ENCODE measurements at places on chromosomes 1 and 21. TPM values are rescaled to one million over a fixed set of nuclear protein-coding genes. Genes with fewer than 3 reads are reported as not detected.
A peak's percentile ranks its signal among the peaks of the same experiment; 100 is the strongest.

GRCh38 chr1:91795591-91796389 lies 90.2 kb downstream of the TGFBR3 start:
- H3K36me3 ChIP-seq, result no peaks in the 10 kb centered on the region
- H3K4me3 ChIP-seq, result no peak overlapping the region
- DNase-seq, result no peak

DNA sequence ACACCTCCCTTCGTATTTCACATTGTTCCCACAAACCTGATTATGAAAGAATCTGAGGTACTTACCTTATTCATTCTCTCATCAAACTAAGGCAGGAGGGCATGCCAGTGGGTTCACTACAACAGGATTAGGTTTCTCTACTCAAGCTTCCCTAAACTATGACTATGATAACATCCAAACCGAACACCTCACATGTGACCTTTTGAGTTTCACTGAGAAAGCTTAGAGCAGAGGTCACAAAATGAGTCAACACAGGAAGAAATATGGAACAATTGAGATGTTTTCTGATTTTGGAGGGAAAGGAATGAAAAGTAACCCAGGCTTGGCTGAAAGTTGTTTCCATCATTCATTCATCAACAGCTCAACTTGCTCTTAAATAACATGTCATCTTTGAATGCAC lies 24.1 kb downstream of the UBR4 start:
- H3K4me1 ChIP-seq, result no peaks in the 10 kb centered on the region
- H3K4me3 ChIP-seq, result no peak overlapping the region
- H3K36me3 ChIP-seq, result no peaks in the 10 kb centered on the region
- no peaks in the 10 kb centered on the region for H3K27me3 ChIP-seq
- DNase-seq, result no peak
- no peak overlapping the region for H3K27ac ChIP-seq

Gene ZNF683
- total RNA-seq, result not detected

Gene SLC66A1
- 9.6 TPM for total RNA-seq

Gene ST6GALNAC3
- 3.8 TPM for total RNA-seq

Gene KRTAP13-2
- total RNA-seq, result not detected

Gene DNAJC16
- total RNA-seq, result 12.3 TPM

DNA sequence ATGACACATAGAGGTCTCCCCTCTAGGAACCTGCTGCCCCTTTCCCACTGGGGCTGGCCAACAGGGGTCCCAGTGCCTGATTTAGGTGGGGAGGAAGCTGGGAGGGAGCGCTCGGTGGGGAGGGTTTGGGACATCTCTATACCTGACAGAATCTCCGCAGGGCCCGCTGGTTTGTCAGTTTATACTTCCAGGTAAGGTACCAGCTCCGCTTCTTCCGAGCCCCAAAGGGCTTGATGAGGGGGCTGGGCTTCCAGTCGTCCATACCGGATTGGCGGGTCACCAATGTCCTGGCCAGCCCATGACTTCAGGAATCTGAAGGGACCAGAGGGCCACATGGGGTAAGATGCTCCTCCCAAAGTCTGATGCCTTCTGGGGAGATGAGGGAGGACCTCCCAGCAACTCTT lies 672 bp downstream of the POMGNT1 start:
- peaks cover 5% of the 10 kb centered on the region for H3K4me1 ChIP-seq
- H3K4me3 ChIP-seq, result peak overlapping the region; percentile 78
- DNase-seq, result no peak
- H3K36me3 ChIP-seq, result no peaks in the 10 kb centered on the region
- H3K27me3 ChIP-seq, result no peaks in the 10 kb centered on the region

Gene SPRR2B
- total RNA-seq, result 2.3 TPM

- no peaks in the 10 kb centered on the region for H3K4me1 ChIP-seq
- no peak overlapping the region for H3K27ac ChIP-seq
- DNase-seq, result no peak
- H3K36me3 ChIP-seq, result no peaks in the 10 kb centered on the region
Measured at GRCh38 chr1:34363915-34364314, 187.2 kb downstream of the C1orf94 start.

Gene PLA2G2D
- not detected for total RNA-seq

- no peak for DNase-seq
- H3K36me3 ChIP-seq, result no peaks in the 10 kb centered on the region
- no peak overlapping the region for H3K4me3 ChIP-seq
- H3K4me1 ChIP-seq, result peaks cover 28% of the 10 kb centered on the region
Measured at GRCh38 chr1:8371372-8371991, 53.6 kb downstream of the SLC45A1 start.

Gene CYP4A11
- total RNA-seq, result 4.0 TPM

DNA sequence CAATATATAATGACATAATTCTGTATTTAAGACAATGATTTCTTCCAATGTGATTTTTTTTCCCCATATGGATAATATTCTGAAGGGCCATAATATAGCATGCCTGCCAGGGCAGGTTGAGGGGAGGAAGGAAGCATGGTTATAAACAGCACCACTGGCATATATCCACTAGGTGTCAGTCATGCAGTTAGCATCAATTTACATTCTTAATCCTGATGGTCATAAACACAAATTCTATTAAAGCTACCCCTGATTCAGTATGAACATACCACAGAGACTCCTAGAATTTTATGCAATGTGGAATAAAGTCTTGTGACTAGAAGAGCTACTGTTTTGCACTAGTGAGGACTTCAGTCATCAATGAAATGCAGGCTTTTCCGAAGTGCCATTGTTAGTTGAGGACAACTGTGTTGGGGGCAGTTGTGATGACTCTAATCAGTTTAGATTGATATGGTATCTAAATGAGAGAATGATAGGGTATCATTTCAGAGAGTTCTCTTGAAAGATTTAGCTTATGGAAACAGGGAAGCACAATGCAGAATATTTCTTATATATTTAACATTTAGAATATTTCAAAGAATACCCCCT lies 342.7 kb upstream of the NR5A2 start:
- no peak overlapping the region for H3K27ac ChIP-seq
- no peaks in the 10 kb centered on the region for H3K27me3 ChIP-seq
- H3K4me1 ChIP-seq, result no peaks in the 10 kb centered on the region
- no peak overlapping the region for H3K4me3 ChIP-seq
- H3K36me3 ChIP-seq, result no peaks in the 10 kb centered on the region
- DNase-seq, result no peak

GRCh38 chr1:84450910-84451309 lies 28.2 kb upstream of the RPF1 start:
- no peaks in the 10 kb centered on the region for H3K27me3 ChIP-seq
- no peaks in the 10 kb centered on the region for H3K4me1 ChIP-seq
- no peak for DNase-seq
- H3K27ac ChIP-seq, result no peak overlapping the region
- no peaks in the 10 kb centered on the region for H3K36me3 ChIP-seq

DNA sequence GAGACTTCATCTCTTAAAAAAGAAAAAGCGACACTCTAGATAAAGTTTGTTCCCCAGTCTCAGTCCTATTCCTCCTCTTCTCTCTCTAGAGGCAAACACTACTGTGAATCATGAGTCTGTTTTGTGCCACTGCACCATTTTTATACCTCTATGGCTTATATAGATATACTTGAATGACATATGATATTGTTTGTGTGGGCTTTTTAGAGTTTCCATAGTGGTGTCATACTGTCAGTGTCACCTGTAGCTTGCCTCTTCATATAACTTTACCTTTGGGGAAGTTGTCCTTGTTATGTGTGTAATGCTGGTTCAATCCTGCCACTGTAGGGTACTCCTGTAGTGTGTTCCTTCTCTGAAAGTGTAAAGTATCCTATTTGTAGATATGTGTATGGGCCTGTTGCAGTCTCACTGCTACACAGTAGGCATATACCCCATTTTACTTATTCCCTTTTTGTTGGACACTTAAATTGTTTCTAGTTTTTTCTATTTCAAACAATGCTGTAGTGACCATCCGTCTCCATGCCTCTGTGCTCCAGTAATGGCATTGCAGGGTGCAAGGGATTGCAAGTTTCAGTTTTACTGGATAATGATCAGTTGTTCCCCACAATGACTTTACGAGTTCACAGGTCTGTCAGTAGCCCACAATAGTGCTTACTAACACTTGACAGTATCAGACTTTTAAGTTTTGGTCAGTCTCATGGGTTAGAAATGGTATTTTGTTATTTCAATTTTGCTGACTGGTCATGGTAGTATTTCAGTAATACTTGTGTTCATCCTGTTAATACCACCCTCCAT lies 2.7 kb downstream of the PRMT2 start:
- no peaks in the 10 kb centered on the region for H3K27me3 ChIP-seq
- H3K27ac ChIP-seq, result no peak overlapping the region
- H3K4me3 ChIP-seq, result no peak overlapping the region

Gene NBPF4
- not detected for total RNA-seq

- no peaks in the 10 kb centered on the region for H3K27me3 ChIP-seq
- no peaks in the 10 kb centered on the region for H3K36me3 ChIP-seq
- no peak for DNase-seq
- no peak overlapping the region for H3K4me3 ChIP-seq
Measured at GRCh38 chr1:8145545-8146202, 119.6 kb upstream of the ERRFI1 start.

GRCh38 chr1:53066488-53066887 lies 4.5 kb downstream of the PODN start:
- H3K36me3 ChIP-seq, result no peaks in the 10 kb centered on the region
- peak; percentile 20 for DNase-seq
- H3K4me1 ChIP-seq, result peaks cover 13% of the 10 kb centered on the region
- H3K4me3 ChIP-seq, result no peak overlapping the region
- no peak overlapping the region for H3K27ac ChIP-seq
- H3K27me3 ChIP-seq, result no peaks in the 10 kb centered on the region

DNA sequence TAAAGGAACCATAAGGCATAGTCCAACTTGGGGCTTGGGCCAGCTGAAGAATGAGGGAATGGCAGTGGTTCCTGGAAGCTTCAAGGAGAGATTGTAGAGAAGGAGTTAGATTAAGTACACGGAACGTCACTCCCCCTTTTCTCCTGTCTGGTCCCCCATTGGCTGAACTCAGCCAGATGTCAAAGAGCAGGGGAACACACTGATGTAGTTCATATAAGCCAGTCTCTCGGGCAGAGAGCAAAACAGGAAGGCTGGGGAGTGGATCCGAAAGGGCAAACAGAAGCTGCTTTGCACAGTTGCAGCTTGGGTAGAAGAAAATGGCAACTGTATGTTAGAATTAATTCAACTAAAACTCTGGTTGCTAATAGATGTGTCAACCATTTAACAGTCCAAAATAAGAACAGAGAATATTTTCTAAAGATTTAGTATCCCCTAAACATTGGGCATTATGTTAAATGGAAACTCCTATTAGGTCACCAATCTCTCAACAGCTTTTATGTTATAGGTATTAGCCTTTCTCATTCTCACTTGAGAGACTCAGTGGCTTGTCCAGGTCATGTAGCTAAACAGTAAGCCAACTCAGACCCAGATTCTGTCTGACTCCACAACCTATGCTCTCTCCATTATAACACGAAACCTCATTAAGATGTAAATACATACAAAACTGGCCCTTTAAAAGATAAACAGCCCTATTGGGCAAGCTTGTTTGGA lies 600.7 kb upstream of the USP24 start:
- no peak for DNase-seq
- peaks cover 8% of the 10 kb centered on the region for H3K4me1 ChIP-seq
- no peaks in the 10 kb centered on the region for H3K36me3 ChIP-seq
- H3K4me3 ChIP-seq, result no peak overlapping the region
- H3K27ac ChIP-seq, result no peak overlapping the region

DNA sequence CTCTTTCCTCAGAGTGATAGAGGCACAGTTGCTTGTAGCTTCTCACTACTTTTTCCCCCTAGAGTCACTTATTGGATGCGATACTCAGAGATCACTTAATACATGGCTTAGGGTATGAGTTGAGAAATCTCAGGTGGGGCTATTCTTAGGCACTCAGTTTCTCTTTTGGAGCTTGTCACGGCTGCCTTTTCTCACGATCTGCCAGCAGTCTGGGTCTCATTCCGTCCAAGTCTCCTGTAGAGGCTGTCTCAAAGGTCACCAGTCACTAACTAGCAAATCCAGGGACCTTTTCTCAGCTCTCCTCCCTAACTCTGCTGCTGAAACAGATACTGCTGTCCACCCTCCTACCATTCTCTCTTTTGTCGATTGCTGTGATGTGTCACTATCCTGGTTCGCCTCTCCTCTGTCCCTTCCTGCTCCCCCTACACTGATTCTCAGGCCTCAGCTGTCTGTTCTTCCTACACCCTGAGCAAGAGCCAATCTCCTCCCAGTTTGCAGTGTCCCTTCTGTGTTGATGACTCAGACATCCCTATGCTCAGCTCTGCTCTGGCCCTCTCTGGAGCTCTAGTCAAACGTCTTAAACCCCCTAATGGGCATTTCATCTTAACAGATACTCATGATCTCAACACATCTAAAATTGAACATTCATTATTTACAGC lies 12.4 kb downstream of the ATP1A2 start:
- DNase-seq, result no peak
- H3K4me3 ChIP-seq, result no peak overlapping the region
- no peaks in the 10 kb centered on the region for H3K27me3 ChIP-seq
- H3K27ac ChIP-seq, result no peak overlapping the region
- H3K36me3 ChIP-seq, result no peaks in the 10 kb centered on the region
- no peaks in the 10 kb centered on the region for H3K4me1 ChIP-seq

DNA sequence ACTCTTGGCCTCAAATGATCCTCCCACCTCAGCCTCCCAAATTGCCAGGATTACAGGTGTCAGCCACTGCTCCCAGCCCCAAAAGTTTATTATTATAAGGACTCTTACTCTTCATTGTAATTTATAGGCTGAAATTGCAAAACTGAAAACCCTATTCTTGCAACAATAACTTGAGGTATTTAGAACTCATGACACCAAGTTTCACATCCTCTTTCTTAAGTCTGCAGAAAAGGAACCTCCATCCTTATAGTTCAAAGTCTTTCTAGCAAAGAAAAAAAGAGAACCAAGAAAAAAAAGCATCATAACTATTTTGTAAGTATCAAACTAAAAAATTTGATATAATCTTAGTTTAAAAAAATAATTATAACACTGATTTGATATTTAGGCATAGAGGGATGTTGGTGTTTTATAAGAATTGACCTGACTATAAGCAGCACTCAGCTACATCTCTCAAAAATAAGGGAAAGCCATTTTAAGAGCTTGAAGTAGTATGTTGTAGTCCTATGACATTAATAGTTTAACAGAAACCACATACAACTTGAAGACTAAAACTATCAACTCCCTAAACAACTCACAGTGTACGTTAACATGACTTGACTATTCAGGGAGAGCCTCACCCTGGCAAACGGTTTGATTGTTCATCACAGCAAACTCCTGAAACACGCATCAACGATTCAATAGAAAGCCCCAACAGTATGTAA lies 122.4 kb downstream of the AKT3 start:
- no peak overlapping the region for H3K4me3 ChIP-seq
- DNase-seq, result no peak
- no peaks in the 10 kb centered on the region for H3K36me3 ChIP-seq
- H3K27ac ChIP-seq, result no peak overlapping the region

- peaks cover 2% of the 10 kb centered on the region for H3K4me1 ChIP-seq
- no peak for DNase-seq
- H3K4me3 ChIP-seq, result no peak overlapping the region
- no peaks in the 10 kb centered on the region for H3K27me3 ChIP-seq
Measured at GRCh38 chr1:82215056-82215852, 414.5 kb downstream of the ADGRL2 start.
